ENCODE measurements at places on chromosomes 13 and 19.

- DNase-seq, result no peak
These were observed 7.4 kb downstream of the RUBCNL start for GRCh38 chr13:46379611-46380010.

DNA sequence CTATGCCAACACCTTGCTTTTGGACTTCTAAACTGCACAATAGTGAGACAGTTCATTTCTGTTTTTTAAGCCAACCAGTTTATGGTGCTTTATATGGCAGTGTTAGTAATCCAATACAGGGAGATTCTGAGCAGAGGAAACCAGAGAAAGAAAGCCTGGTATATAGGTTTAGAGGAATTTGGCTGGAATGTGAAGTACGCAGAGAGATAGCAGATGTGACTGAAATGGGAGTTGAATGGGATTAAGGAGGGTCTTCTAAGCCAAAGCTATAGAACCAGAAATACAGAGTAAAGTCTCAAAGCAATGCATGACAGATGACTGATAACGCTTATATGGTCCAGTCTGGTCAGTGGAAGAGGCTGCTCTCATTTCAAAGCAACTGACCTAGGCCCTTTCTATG is 453.7 kb downstream of the GPC6 start:
- DNase-seq, result peak; percentile 57

DNA sequence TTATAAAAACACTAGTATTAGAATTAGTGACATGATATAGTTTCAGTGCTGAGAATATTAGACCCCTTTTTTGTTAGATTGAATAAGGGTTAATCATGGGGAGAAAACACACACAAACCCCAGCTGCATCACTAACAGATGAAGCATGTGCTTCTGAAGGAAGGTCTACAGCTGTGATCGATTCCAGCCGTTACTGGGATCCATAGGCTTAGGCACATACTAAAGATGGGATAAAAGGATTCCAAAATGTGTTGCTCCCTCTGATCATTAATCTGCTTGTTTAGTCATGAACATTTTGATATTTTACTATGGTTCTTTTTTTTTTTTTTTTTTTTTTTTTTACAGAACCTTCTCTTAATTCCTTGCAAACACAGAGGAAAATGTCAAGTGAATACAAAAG is 1591.3 kb downstream of the EFNB2 start:
- DNase-seq, result peak; percentile 58

GRCh38 chr13:29315847-29316246 is 279.6 kb downstream of the SLC7A1 start:
- DNase-seq, result no peak

DNA sequence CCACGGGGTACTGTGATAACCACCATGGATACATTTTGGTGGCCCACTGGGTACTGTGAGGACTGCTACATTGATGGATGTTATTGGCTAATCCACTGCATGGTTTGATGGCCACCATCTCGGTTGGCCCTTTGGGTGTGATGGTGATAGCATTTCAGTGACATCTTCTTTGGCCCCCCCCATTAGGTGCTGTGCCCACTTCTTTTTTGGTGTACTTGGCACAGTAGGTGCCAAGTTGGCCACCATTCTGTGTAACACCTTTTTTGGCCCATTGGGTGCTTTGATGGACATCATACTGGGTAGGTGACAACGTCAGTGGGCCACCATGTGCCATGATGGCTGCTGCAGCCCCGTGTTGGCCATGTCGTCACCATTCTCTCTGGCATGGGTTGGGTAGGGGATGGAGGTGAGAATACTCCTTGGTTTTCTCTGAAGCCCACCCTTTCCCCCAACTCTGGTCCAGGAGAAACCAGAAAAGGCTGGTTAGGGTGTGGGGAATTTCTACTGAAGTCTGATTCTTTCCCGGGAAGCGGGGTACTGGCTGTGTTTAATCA is 9.2 kb downstream of the FOXA3 start:
- no peak for DNase-seq

GRCh38 chr13:81017513-81018152 is 676.7 kb upstream of the SPRY2 start:
- peak; percentile 78 for DNase-seq

GRCh38 chr19:18274219-18274780 is at the start of gene IQCN:
Gene IQCN (minus strand): TSS chr19:18274452. CDS start chr19:18269478, 4,974 bp downstream.
- peak; percentile 44 for DNase-seq

DNA sequence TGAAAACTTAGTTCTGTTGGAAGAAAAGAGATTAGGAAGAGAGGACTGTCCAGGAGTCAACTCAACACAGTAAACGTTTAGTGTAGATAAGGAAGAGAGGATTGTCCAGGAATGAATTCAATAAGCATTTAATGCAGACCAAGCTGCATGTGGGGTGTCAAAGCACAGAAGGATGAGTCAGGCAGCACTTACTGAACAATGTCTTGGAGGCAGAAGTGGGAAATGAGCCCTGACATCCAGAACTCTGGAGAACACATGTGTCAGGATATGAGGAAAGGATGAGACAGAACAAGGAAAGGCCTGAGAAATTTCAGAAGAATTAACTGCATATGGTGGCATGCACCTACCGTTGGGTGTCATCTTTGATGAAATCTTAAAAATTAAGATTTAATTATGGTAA is 429.2 kb upstream of the HTR2A start:
- no peak for DNase-seq

DNA sequence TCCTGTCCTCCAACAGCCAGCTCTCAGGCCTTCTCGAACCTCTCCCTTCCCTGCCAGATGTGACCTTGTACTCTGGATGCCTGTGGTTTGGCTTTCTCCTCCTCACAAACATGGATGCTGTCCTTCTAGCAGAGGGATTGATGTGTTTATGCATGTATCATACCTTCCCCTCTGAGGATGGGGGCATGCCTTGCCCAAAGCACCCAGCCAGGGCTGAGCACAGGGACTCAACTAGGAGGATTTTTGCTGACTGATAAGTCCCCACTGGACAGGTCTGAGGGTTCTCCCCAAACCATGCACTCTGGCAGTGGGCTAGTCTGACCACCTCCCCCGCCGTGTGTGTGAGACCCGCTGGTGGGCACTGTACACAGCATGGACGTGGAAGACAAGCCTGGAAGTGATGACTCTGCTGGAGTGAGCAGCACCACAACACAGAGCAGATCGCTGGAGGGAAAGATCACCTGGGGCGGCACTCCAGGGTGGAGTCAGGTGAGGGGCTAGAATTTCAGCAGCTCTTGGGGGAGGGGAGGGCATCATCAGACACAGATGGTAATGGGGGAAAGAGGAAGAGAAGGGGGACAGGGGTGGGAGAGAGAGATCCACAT is 360.3 kb upstream of the ZNF507 start:
- DNase-seq, result no peak

- DNase-seq, result no peak
These were observed 2213.9 kb upstream of the PCDH20 start for GRCh38 chr13:63629591-63629990.
